Activated T-helper 1 cell treated with anti-CD3 and anti-CD28 coated beads, Interleukin-12 subunit alpha, Interleukin-12 subunit beta, Interleukin-2, Interleukin-4 antibody, amounts not matched to agents 30 ng/mL and 10 ng/mL and 1 ng/mL, durations not matched to agents 14 hours and 24 hours and 36 hours (primary cell): ENCODE measurements at places on chromosomes 2 and 18. TPM values are rescaled to one million over a fixed set of nuclear protein-coding genes. Genes with fewer than 3 reads are reported as not detected.

NLRC4 gene
- 0.05 and 0.07 TPM in 2 replicates for total RNA-seq

DNA sequence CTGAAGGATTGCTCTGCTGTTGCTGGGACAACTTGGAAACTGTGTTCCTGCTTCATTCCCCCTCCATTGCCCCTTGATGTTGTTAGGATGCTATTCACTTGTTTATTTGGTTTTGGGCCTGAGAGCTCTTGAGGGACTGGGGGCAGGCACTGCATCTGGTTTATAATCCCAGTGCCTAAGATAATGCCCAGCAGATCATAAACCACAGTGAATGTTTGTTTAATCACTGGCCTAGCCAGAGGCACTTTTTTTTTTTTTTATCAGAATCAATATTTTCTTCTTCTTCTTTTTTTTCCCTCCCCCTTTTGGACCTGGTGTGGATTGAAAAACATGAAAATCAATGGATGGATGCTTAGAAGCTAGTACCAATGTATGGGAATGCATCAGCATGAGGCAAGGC lies 38.1 kb downstream of the KCNS3 start:
- no peak for DNase-seq

GRCh38 chr18:73733806-73734314 lies 413.8 kb downstream of the FBXO15 start:
- no peak for DNase-seq

DNA sequence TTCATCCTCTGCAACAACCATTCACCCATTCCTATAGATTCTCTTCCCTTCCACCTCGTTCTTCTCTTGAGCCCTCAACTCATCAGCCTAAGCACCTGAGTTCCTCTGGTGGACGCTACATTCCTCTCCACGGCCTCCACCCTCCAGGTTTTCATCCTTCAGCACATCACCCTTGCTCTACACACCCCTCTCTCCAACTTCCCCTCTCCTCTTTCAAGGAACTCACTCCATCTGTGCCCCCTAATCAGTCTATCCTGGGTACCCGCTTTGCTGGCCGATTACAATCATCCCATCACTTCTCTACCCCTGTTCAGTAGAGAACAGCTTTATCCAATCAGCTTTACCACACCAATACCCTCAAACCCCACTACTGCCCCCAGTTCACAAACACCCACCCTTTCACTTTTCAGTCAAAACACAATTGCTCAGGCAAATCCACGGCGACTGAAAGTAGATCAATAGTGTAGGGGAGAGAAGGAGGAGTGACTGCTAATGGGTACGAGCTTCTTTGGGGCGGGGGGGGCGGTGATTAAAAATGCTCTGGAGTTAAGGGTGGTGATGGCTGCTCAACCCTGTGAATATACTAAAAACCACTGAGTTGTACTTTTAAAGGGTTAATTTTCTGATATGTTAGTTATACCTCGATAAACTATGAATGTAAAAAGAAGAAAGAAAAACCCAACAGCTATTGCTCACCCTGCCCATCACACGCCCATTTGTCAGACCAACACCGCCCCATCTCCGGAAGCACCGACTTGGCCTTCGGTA lies 857 bp downstream of the DYM start:
- DNase-seq = no peak
